Upper lobe of left lung (tissue), 6 donors: ENCODE measurements at places on chromosomes 7 and 10. TPM values are rescaled to one million over a fixed set of nuclear protein-coding genes. Genes with fewer than 3 reads are reported as not detected.

Gene TMEM130
- total RNA-seq, result 10.2 TPM

Gene NUTM2E
- total RNA-seq, result not detected

Gene MMD2
- total RNA-seq, result not detected

Gene METTL27
- total RNA-seq, result 23.0 TPM

Gene ATOH7
- total RNA-seq, result not detected

Gene TMEM184A
- total RNA-seq, result 11.5 TPM

Gene ADRB1
- 34.4 TPM for total RNA-seq

Gene CLEC5A
- 11.6 TPM for total RNA-seq

Gene ZC3HAV1L
- 8.8 TPM for total RNA-seq

Gene TAS2R3
- 0.91 TPM for total RNA-seq

Gene SH2D4B
- total RNA-seq, result 0.71 TPM

Gene ITGB8
- 6.9 TPM for total RNA-seq

Gene ZNF487
- 21.0 TPM for total RNA-seq

Gene MMP21
- total RNA-seq, result 3.1 TPM

Gene WNT8B
- total RNA-seq, result not detected

DNA sequence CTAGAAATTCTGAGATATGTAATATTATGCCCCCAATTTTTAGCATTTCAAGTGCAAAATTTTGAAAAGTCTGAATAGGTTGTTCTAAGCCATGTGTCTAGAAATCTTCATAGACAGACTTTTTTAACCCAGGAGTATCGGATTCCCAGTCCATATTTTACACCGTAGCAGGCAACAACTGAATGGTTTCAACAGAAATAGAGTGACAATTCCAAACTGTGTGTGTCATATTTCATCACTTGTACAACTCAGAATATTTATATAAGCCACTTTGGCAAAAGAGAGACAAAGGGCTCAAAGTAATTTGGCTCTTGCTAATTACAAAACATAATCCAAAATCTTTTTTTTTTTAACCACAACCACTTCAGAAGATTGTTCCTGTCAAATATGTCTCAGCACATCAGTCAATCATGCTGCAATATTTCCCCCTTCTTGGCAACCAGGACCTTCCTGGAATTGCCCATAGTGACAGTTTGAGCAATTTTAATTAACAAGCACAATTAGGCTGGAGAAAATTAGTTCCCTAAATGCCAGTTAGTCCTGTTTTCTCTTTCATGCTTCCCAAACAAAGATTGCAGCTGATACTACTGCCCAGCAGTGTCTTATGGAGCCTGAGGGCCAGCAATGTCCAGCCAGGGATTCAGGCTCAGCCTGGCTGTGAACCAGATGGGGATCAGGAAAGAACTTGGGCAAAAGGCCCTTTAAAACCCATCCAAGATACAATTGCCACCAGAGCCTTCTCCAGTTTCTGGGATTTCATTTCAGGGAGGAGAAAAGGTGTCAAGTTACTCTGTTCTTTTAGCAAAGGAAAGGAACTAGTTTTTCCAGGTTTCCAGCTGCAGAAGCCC, 533.3 kb upstream of the GHITM start:
- no peak for DNase-seq

DNA sequence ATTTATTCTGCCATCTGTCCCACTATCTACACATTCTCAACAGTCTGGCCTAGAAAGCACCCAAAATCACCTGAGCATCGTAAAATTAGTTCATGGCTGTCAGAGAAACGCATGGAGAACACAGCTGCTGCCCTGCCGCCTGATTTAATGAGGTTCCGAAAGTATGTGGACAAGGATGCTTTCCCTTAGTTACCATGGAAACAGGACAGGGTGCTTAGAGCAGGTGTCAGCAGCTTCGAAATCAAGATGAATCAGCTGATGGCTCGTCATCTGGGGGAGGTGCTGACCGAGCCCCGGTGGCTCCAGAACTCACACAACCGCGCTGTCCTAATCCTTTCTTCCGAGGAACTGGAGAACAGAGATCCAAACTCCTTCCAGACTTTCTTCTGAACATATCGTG, 151.5 kb downstream of the TEX36 start:
- DNase-seq, result no peak

DNA sequence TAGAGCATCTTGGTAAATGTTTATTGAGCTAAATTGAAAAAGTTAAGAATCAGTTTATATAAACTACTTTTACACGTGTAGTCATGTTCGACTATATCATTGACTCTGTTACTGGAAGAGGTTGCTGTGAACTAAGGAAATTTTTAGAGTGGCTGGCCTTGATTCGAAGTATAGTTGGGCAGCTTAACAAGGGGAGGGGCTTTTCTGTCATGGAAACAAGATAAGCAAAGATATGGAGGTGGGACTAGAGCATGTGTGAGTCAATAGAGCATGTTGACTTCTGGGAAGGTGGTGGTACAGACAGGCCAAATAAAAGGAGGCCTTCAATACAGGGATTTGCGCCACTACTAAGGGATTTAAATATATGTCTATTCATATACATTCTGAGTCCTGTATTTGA, 7.6 kb downstream of the ATP5F1C start:
- DNase-seq, result no peak

- no peak for DNase-seq
These were observed 117.6 kb upstream of the FERD3L start for GRCh38 chr7:19262826-19263225.

GRCh38 chr10:11798845-11799735, 24.1 kb upstream of the PROSER2 start:
- peak; percentile 56 for DNase-seq

- peak; percentile 29 for DNase-seq
These were observed 604 bp upstream of the SHTN1 start for GRCh38 chr10:117005527-117006055.

DNA sequence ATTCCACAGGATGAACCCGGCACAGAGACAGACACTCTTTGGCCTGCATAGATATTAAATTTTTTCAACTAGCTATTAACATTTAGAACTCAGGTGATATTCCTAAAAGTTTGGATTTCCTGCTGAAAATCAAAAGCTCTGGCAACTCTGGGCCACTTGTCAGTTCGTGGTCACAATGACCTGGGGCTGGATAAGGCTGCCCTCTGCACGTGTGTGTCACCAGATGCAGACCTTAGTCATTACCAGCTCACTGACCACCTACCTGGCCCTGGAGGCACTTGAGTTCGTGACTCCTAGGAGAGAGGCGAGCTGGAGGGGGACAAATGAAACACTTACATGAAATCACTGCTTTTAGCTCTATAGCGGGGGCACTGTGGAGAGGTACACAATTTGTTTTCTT, 126.5 kb downstream of the HIPK2 start:
- no peak for DNase-seq

- no peak for DNase-seq
These were observed 822 bp downstream of the ZC3HAV1L start for GRCh38 chr7:139034855-139035585.

GRCh38 chr10:96377816-96378294, 19.1 kb upstream of the OPALIN start:
- DNase-seq, result peak; percentile 38

DNA sequence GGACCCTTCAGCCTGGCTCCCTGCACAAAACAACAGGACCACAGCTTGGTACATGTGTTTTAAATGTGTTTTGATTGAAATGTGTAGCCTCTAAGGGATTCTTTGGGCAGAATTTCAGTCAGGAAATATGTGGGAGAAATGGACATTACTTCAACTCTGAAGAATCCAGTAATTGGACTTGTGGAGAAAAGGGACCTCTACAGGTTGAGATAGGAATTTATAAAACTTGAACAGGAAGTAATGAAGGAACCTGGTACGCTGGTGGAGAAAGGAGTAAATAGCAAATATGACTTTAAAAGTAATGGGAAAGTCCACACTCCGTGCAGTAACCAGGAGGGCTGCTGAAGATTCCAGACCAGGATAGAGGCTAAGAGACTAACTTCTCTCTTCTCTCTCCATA, 220.5 kb downstream of the LHFPL3 start:
- no peak for DNase-seq

GRCh38 chr7:25124465-25125136, 459 bp downstream of the CYCS start:
- no peak for DNase-seq

- DNase-seq, result no peak
These were observed 12.7 kb downstream of the GSTO2 start for GRCh38 chr10:104281694-104282093.

DNA sequence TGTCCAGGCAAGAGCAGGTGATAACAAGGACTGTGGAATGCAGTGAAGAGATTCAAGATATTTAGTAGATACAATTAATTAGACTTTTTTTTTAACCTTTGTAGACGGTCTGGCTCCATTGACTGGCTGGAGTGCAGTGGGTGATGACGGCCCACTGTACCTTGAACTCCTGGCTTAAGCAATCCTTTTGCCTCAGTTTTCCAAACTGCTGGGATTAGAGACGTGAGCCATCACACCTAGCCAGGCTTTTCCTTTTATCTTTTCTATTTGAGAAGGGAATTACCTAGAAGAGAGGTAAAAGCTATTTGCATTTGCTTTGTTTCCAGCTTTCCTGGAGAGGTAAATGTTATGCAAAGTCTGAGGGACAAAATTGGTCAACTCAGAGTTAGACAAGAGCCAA, 213.0 kb upstream of the MAGI2 start:
- DNase-seq, result no peak

DNA sequence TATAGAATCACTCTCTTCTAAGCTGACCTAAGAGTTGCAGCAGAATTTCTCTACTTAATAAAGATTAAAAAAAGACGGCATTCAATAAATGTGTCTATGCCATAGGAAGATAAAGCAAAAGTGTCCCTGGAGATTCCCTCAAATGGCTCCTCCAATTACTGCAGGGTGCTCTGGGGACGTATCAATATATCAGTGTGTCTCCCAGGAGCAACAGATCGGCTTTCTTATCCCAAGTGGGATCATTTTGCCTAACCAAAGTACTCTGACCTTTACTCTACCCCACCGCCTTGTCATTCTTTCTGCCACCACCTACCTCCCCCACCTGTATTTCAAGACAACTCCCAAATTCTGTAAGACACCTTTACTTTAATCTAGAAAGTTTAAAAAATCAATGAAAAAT, 202.0 kb upstream of the SEMA3C start:
- DNase-seq, result no peak

- no peak for DNase-seq
These were observed 143.3 kb downstream of the SNX10 start for GRCh38 chr7:26434974-26435373.

GRCh38 chr7:24604630-24605029, 31.4 kb downstream of the PALS2 start:
- DNase-seq, result no peak

DNA sequence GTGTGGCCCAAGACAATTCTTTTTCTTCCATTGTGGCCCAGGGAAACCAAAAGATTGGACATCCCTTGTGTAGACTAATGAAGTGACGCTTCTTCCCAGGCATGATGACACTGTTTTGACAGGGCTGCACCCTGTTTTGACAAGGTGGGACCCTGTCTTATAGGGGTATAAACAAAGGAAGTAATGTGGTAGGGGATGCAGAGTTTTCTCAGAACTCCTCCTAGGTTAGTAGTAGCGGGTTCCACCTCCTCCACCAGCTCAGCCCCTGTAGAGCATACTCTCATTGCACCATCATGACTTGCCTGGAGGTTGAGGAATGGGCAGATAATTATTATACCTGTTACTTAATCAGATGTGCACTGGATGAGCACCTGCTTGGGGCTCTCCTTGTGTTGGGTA, 123.1 kb downstream of the CCNY start:
- DNase-seq, result no peak

GRCh38 chr10:17880601-17881000, 71.1 kb upstream of the SLC39A12 start:
- no peak for DNase-seq

- DNase-seq, result no peak
These were observed 3.5 kb downstream of the JAKMIP3 start for GRCh38 chr10:132069122-132069848.

GRCh38 chr10:26797340-26797739, 63.4 kb downstream of the ABI1 start:
- no peak for DNase-seq

- no peak for DNase-seq
These were observed 1.9 kb downstream of the ZKSCAN1 start for GRCh38 chr7:100017300-100017699.

DNA sequence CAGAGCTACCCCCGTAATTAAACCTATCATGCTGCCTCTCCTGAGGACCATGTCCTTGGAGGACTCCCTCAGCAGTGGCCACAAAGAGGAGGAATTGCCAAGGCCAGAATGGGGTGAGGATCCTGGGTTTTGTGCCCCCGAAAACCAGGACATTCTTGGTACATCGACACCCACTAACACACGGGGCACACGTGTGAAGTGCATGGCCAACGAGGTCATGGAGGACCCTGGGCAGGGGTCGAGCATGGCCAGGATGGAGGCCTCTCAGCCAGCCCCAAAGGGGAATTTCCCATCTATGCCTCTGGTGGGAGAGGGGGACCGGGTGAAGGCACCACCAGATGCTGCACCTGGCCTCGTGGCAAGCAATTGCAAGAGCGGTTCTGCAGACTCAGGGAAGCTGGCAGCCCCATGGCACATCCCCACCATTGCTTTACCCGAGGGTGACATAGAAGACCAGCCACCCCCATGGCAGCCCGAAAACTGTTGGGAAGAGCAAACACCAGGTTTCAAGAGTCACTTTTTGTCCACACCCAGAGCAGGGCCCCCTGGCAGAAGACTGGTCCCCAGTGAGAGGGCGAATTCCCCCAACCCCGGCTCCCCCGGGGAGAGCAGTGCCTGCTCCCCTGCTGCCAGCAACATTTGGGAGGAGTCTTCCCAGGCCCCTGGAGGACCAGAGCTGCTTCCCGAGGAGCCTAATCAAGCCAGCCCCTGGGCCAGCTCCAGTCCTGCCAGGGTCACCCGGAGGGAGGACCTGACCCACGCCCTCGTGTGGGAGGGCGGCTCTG, 26.4 kb downstream of the C10orf71 start:
- DNase-seq, result peak; percentile 15

DNA sequence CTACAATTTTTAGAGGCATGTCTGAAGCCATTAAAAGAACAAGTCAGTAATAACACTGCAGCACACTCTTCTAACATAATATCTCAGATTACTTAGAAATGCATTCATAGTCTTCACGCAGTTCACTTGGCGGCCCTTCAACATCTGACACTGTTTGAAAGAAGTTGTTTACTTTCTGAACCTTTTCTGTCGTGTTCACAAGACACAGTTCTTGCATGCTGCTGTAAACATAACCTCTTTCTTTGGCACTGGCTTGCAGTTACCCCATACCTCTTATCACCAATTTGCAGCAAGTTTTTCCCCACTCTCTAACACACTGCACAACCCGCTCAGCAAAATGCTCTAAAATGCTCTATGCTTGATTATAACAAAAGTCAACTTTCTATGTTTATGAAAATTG, 12.0 kb downstream of the PIP4K2A start:
- no peak for DNase-seq

- DNase-seq, result no peak
These were observed 24.5 kb downstream of the MRC1 start for GRCh38 chr10:17833656-17834055.
